ENCODE measurements at places on chromosomes 12 and 14. TPM values are rescaled to one million over a fixed set of nuclear protein-coding genes. Genes with fewer than 3 reads are reported as not detected.

DNA sequence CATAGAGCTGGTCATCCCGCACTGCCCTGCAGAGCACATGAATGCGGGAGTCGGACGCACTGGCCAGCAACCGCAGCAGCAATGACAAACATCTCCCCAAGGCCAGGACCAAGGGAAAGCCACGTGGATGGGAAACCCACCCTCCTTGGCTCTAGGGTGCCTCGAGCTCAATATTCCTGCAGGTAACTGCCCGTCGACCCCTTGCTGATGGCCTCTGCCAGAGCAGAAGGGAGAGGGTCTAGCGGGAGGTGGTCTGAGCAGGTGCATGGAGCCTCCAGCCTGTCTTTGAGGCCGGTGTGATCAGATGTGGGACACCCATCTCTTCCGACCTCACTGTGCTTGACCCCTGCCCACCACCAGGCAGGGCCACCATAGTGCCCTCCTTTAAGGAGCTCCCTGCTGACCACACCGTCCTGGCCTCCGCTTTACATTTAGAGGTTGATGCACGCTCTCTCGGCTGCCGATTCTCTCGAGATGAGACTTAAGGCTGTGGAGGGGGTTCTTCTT lies 89.7 kb downstream of the PIWIL1 start:
- no peak for DNase-seq

The RBMS2 gene
- 11.8 TPM for total RNA-seq

The IL23A gene
- total RNA-seq: not detected

The ERP27 gene
- 0.24 TPM for total RNA-seq

The CLEC6A gene
- total RNA-seq: not detected

GRCh38 chr12:16608946-16609539 lies 3.1 kb upstream of the LMO3 start:
- no peak for DNase-seq

DNA sequence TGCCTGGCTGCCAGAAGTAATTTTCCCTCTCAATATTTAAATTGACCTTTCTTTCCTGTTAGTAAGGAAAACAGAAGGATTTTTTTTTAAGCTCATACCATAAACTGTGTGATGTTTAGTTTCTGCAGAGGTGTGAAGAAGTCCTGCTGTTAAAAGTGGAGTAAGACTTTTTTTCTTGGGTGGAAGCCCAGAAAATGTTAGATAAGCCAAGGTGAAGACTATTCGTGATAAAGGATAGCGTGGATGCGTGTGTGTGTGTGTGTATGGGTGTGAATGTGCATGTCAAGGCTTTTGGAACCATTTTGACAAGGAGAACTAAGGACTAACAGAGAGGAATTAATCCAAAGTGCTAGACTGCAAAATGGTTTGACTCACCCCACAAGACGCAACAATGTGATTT lies 152.9 kb upstream of the SEL1L start:
- no peak for DNase-seq

GRCh38 chr12:91769736-91770135 lies 375.9 kb downstream of the BTG1 start:
- DNase-seq: no peak

DNA sequence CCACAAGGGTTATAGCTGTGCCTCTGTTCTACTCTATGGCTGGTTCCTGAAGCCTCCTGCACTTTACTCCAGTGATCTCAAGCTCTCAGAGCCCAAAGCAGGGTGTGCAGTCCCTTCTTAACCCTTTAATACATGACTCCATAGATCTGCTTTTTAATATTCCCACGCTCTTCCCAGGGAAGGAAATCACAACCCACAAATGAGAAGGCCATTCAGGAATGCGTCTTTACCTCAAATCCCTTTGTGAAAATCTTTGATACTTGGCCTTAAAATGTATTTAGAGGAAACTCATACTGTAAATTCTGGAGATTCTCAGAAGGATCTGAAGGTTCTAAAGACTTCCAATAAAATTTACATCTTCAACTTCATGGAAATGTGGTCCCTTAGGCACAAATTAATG lies 17.0 kb downstream of the NID2 start:
- no peak for DNase-seq

DNA sequence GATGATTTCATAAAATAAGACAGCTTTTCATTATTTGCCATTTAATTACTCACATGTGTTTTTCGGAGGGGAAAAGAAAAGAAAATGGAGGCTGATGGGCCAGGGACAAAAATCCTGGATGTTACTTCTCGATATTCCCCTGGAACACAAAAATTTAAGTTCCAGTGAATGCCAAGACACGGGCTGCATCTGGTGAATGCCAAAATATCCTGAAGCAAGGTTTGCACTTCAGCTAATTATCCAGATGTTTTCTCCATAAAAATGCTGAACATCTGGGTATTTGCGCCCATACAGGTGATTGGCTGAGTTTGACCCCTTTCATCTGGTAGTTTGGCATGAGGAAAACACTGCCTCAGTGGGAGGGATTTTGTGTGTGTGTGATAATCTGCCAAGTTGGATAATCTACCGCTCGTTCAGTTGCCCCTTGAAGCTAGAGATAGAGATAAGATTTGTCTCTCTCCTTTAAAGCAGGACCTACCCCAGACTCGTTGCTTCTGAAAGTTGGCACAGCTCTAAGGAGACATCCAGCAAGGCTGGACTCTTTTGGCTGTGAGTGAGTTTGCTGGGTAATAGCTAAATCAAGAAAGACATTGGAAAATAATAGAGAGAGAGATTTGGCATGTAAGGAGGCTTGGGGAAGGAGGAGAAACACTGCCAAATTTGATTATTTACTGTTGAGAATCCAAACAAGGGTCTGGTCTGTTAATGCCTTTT lies 390.0 kb downstream of the EGLN3 start:
- no peak for DNase-seq

DNA sequence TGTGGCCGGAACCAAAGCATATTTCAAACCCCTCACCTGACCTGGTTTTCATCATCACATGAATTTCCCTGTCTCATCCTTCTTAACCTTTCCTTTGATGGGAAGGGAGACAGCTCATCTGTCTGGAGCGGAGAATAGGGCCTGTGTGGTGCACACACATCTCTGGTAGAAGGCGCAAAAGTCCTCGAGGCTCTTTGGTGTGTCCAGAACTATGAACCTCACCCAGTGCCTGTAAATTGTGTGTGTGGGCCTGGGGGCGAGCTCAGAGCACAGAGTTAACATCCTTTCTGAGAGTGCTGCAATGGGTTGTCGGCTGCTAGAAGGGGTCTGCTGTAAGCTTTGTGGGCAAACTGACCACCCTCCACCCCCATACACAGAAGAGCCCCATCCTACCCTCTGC lies 749 bp downstream of the GALNT6 start:
- DNase-seq: no peak

The SYCP3 gene
- total RNA-seq: not detected

DNA sequence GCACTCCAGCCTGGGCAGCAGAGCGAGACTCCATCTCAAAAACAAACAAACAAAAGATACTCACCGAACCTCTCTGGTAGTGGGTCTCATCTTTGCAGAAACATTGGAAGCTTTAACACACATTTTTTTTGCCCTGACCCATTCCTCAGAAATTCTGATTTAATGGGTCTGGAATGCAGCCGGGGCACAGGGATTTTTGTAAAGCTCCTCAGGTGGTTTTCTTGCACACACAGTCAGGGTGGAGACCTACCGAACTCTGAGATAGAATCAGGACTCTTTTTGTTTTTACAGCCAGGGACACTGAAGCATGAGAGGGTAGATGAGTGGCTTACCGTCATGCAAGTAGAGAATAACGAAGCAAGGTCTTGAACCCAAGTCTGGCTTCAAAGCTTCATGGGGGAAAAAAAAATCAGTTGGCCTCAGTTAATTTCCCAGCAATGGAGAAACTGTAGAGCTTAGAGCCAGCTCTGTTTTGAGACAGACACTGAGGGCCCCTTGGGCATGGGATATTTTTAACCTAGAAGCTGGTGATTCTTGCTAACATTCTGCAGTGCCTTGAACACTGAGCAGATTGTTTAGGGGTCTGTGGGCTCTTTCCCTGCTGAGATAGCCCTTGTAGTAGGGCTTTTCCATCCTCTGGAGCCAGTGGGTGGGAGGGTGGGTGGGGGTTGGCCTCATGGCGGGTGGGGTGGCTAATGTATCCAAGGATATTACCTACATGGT lies 4.8 kb downstream of the RNU4-2 start:
- DNase-seq: no peak

GRCh38 chr14:52879958-52880357 lies 70.9 kb downstream of the FERMT2 start:
- no peak for DNase-seq

- no peak for DNase-seq
These were observed 404 bp upstream of the CCDC91 start for GRCh38 chr12:28189784-28190320.

GRCh38 chr14:50874757-50875156 lies 2.9 kb downstream of the ABHD12B start:
- no peak for DNase-seq

- DNase-seq: no peak
These were observed 104.4 kb upstream of the RFLNA start for GRCh38 chr12:124190312-124191023.

DNA sequence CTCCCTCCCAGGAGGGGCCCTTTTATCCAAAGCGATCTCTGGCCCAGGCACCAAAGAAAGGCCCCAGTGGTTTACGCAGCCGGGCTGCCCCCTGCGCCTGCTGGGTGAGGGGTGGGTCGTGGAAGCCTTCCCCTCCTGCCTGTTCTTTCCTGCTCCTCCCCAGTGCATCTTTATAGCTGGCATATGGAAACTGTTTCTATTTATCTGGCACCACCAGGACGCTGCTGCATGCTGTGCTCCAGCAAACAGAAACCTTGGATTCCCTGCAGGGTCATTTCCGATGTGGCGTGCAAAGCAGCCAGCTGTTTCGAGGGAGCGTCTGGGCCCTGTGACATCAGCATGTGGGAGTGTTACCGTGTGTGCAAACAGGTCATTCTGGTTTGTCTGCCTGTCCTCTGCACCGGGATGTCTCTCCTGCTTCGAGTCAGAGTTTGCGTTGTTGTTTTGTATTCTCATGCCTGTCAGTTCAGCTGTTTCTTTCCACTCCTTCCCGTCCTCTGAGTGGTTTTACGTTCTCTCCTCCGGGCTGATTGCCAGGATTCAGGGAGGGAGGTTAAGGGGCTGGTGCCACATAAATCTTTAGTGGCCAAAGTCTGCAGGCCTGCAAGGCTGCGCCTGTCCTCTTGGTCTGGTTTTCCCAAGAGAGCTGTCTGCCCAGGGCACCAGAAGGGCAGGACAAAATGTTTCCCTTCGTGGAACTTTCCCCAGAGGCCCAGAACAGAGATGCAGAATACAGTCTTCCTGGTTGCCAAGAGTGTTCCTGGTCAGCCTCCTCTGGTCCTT lies 24.6 kb downstream of the TPCN1 start:
- DNase-seq: peak; percentile 78

DNA sequence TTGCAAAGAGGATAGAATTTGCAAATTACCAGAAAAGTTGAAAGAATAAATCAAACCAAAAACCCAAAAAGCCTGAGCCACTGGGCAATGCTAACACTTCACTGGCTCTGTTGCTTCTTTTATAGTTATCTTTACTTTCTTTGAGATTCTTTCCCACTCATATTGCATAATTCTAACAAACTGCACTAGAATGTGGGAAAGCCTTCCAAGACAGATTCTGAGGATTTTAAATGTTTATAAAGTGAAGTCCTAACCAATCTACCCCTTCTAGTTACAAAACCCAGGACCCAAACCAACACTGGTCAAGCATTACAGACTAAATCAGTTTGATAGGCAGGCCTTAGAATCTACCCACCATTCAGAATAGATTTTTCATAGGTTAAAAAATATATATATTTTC lies 150.9 kb downstream of the MED13L start:
- no peak for DNase-seq

DNA sequence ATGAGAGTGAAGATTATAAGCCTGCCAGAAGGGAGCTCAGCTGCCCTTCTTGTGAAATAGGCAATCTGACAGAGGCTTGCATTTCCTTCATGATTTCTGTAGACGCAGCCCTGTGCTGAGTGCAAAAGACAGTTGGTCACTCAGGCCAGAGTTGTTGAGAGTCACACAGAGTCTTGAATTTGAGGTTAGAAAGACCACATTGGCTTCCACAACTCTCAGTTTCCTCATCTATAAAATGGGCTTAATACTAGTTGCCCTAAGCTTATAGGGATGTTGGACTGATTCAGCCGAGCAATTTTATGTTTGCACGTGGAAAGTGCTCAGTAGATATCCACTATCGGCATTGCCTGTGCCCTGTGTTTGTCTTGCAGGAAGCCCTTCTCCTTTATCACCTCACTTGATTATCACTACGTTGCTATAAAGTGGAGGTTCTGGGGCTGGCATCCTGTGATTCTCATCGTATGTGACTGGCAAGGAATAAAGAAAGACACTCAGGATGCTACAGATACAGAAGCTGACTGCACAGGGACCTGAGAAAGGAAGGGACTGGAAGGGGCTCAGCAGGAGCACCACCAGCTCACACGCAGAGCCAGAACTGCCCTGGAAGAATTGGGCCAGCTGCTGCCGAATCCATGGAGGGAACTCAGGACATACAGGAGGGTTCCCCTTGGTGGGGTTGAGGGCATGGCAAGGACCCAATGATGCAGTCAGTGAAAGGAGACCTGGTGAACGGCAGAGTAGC lies 19.8 kb upstream of the SERPINA4 start:
- DNase-seq: no peak

The TEX52 gene
- not detected for total RNA-seq

The SLC38A6 gene
- total RNA-seq: 4.9 TPM

The SERPINA1 gene
- 5.5 TPM for total RNA-seq

DNA sequence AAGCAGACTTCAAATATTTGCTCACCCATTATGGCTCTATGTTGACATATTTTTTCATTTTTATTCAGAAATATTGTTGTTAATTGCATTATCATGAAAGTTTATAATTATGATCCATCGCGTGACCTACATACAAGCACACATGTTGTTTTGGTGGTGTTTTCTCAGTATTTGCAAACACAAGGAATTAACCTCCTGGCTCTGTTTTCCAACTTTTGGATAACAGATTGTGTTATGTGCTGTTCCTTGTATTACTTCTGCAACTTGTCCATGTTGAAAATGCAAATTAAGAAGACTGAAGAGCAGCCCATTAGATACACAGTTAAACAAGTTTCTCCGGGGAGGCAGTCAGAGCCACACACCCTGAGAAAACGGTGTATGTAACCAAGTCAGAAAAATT lies 201.2 kb downstream of the SEC23A start:
- DNase-seq: no peak

The LMO3 gene
- total RNA-seq: 0.74 TPM

DNA sequence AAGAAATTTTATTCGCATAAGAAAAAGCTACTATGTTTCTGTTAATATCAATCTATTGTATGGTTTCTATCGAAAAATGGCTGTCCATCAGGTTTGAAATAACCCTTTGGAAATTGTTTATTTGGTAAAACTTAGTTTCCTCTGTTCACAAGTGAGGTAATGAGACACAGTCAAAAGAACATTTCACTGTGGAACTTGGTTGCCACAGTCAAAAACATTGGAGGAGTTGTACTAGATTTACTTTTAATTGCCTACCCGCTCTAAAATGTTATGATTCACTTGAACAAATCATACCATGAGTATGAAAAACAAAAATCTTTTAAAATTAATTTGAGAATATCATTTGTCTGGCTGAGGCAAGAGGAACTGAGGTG lies 46.5 kb downstream of the ITPR2 start:
- no peak for DNase-seq

DNA sequence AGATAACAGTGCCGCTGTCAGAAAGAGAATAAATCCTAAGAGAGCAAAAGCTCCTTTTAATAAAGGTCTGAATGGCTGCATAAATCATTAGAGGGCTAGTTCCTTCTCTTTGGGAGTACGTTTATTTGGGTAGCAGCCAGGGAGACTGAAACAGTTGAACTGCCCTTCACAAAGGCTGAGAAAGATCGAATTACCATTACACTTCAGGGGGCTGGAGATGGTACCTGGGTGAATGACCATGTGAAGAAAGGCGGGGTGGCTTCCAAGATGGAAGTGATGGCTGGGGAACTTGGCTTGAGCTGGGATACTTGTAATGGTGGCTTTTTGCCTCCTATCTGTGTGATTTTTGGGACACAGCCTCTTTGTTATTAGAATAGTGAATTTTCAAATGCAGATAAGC lies 1.7 kb upstream of the FGD4 start:
- no peak for DNase-seq

The FAIM2 gene
- not detected for total RNA-seq
